Osteoblast (primary cell): ENCODE measurements at places on chromosomes 16 and 17. TPM values are rescaled to one million over a fixed set of nuclear protein-coding genes. Genes with fewer than 3 reads are reported as not detected.

The TBX6 gene
- 0.29 and 0.36 TPM in 2 replicates for total RNA-seq

The CALB2 gene
- total RNA-seq: 1.1 and 2.4 TPM in 2 replicates

The GUCY2D gene
- total RNA-seq: not detected in 2 replicates

The MYL11 gene
- total RNA-seq: not detected in 2 replicates

The HNF1B gene
- not detected in 2 replicates for total RNA-seq

The FAM83G gene
- 9.1 and 11.6 TPM in 2 replicates for total RNA-seq

The NSRP1 gene
- 11.2 and 12.7 TPM in 2 replicates for total RNA-seq

The ASPHD1 gene
- total RNA-seq: 0.88 and 1.8 TPM in 2 replicates

DNA sequence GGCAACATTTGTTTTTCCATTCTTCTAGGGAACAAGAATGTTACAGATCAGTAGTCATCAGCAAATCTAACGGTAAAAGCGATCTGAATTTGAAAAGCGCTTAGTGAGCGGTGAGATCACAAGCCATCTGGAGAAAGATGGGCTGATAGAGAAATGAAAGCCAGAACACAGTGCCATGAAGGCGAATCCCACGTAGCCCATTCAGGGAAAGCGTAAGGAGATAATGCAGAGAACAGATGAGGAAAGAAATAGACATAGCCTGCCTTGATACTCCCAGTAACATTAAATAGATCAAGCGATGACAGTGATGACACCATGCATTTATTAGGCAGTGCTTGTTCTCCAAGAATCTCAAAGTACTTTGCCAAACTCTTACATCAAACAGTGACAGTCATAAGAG is 183.1 kb upstream of the PSMD7 start:
- no peak for DNase-seq

DNA sequence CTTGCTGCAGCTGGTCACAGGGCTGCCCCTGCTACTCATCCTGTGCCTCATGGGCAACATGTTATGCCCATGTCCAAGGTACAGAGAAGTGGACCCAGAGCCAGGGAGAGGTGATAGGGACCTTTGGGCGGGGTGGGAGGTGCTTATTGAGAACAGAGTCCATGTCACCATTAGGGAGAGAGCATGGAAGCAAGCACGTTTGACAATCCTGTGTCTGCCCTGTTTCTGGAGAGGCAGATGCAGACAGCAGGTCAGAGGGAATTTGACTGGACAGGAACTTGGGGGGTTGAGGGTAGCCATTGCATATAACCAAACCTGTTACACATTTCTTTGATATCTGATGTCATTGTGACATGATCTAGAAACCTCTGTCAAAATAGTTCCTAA is 14.3 kb upstream of the ARL4D start:
- peak; percentile 63 for DNase-seq

DNA sequence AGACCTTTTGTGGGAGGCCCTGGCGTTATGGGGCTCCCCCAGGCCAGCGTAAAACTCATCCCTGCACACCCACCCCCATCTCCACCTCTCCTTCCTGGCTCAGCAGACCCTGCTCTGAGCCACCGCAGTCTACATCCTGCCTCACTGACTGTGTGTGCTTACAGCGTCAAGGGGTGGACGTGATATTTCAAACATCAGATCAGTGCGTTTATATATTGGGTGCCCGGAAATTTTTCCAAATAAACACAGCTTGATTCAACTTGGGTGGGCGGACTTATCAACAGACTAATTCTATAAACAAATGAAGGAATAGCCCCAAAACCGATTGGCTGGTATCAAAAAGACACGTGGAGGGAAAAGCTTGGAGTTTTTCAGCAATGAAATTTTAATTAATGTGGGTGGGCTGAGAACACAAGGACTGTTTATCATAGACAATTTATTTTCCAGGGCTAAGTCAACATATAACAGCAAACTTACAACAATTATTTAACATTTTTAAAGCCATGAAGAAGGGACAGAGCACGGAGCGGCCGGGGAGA is at the start of gene FOXL1:
TSS of gene FOXL1 (plus strand) at position 489 of the 539 bp plus-strand sequence. CDS start 175 bp downstream, outside the sequence.
- DNase-seq: peak; percentile 30

DNA sequence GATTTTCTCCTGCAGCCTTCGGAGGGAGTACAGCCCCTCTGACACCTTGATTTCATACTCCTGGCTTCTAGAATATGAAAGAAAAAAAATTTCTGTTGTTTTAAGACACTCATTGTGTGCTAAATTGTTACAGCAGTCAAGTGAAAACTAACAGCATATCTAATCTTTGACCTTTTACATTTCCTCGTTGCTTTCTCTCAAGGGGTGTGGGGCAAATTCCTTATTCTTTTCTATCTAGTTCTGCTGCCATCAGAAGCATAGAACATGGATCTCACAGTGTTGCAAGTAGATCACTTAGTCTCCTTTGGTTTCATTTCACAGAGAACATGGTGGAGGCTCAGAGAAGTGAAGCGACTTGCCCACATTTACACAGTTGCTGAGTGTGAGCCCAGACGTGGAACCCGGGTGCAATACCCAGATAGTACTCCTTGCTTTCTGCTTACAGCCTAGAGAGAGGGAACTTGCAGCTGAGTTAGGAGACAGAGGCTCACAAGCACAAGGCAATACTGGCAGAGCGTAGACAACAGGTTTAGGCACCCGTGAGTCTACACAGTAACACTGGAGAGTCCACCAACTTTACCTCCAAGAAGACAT is 28.7 kb upstream of the MMD start:
- no peak for DNase-seq

DNA sequence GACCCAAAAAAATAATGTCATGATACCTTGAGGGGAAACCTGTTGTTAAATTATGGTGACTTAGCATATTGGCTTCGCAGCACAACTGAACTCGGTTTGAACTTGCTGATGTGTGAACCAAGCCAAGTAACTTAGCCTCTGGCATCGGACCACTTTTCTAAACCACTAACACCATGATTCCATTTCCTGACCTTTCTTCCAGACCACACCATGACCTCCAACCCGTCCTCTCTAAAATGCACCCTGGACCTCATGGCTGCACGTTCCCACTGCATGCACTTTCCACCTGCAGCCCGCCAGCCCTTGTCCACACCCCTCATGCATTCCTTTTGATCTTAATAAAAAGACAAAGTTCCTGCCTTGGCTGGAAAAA is 29.3 kb downstream of the DYNLRB2 start:
- DNase-seq: no peak

- DNase-seq: peak; percentile 99
Measured at GRCh38 chr17:38752308-38753070, at the start of gene PSMB3. Gene PSMB3 (plus strand): TSS chr17:38752741. CDS start chr17:38752827, 86 bp downstream.

DNA sequence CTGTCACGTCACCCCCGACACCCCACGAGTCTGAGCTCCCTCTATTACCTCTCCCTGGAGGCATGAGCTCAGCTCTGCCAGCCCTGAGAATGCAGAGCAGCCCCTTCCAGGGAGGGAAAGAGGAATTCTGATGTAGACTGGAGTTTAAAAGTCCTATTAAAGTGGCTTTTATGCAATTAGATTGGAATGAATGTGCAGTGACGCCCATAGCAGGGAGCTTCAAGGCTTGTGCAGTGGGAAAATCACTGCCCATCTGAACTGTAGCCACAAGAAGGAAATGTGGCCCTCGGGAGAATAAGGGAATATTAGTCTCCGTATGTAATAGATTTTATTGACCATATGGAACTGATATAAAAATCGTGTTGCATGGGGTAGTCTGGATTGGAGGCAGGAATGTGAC is 66.9 kb downstream of the ZNF423 start:
- DNase-seq: peak; percentile 72

DNA sequence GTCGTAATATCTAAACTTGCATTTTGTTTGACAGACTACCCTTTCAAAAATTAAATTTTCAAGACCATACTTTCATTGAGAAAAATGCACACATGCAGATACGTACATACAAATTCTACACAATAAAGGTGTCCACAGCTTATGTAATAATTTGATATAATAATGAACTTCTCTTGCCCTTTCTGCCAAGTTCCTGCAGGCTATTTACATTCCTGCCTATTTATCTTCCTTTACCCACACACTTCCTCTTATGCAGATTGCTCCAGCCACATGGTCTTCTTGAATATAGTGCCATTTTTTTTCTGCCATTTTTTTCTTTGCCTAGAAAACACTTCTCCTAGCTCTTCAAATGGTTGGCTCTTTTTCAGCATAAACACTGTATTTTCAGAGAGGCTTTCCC is 826.9 kb upstream of the CDH8 start:
- DNase-seq: no peak

- peak; percentile 89 for DNase-seq
Measured at GRCh38 chr17:72392056-72393010, 271.5 kb downstream of the SOX9 start.

- peak; percentile 82 for DNase-seq
Measured at GRCh38 chr16:87056551-87056950, 260.6 kb downstream of the C16orf95 start.

GRCh38 chr16:65689726-65690125 is 567.9 kb upstream of the CDH11 start:
- DNase-seq: no peak

DNA sequence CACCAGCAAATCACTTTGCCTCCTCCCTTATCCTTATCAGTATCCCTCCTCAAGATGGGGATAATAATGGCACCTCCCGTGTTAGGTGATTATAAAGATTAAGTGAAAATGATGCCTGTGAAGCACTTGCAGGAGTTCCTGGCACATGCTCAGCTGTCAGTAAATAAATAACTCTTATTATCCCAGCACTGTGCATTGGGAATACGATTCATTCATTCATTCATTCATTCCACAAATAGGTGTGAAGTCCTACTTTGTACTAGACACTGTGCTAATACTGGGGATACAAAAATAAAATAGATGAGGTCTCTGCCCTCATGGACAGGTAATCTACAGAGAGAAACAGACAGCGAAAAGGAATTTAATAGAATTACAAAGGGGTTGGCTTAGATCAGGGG is 2.0 kb downstream of the XYLT2 start:
- DNase-seq: no peak

- no peak for DNase-seq
Measured at GRCh38 chr16:23279721-23280153, 22.4 kb upstream of the SCNN1B start.

- peak; percentile 92 for DNase-seq
Measured at GRCh38 chr17:18182978-18183333, 672 bp upstream of the ALKBH5 start.

DNA sequence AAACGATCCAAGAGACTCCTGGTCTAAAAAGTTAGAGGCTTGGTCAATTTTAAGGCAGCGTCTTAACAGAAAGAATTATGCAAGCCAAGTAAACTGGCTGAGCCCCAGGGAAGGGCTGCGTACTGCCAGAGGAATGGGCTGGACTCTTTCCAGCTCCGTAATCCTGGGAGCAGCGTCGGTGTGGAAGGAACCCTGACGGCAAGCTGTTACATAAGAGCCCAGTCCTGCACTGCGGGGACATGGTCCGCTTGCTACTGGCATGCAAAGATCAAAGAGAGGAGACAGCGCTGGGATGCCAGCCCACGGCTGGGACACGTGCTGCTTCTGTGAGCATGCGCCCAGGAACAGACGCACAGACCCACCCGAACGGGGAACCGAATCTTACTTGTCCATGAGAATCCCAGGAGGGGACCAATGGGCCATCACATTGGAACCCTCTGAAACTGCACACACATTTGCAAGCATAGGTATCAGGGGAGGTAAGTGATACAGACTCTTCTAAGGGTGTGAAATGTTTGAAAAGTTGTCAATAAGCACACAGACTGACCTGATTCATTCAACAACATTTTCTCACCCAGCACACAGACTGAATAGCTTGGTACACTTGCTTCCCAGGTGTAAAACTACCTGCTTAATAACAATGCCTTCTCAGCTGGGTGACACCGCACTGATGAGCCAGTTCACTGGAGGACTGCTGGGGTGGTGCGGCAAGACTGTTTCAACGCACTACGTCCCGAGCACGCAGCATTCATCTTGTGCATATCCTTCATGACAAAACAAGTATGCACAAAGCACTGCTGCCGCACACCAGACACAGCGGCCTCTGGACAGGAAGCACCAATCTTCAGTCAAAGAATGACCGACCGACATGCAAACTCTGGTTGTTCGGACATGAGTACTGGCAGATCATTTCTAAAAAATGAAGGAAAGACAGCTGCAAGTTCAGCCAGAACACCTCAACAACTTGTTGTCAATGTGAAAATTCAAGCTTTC is 94.9 kb downstream of the ANKRD11 start:
- DNase-seq: peak; percentile 99

GRCh38 chr17:82740906-82741759 is 5.7 kb downstream of the FN3K start:
- DNase-seq: no peak

GRCh38 chr17:67008101-67008500 is 36.3 kb upstream of the CACNG1 start:
- no peak for DNase-seq

DNA sequence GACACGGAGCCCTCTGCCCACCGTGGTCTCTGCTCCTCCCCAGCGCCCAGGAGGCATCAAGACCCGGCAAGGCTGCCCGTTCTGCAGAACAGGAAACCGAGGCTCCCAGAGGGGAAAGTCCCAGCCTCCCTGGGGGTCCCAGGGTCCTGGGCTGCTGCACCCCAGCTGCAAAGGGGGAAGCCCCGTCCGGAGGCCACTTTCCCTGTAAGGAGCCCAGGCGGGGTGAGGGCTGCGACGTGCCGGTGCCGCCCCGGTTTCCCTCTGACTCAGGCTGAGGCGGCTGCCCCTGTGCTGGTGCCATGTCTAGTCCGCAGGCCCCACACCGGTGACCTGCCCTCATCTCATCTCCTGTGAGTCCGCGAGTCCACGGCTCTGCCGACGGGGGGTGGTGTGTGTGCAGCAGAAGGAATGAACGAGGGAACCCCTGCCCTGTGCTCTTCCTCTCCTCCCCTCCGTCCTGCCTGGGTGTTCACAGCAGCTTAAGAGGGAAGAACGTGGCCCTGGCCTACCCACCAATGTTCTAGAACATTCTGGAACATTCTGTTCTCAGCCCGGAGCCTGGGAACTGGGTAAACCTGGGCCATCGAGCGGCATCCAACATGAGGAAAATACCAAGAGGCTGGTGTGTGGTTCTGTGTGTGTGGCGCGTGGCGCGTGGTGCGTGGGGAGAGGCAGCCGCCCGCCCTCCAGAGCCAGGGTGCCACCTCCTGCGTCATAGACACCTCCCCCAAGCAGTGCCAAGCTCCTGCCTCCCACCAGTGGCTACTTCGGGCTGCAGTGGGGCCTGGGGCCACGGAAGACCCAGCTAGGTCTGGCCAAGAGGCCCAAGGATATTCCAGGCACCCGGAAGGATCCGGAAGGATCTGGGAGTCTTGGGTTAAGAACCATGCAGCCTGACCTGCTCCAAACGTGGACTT is 7.0 kb upstream of the CBFA2T3 start:
- no peak for DNase-seq

- DNase-seq: no peak
Measured at GRCh38 chr17:52465407-52465806, 306.9 kb upstream of the CA10 start.

GRCh38 chr16:56849690-56850680 is 15.0 kb upstream of the SLC12A3 start:
- no peak for DNase-seq

DNA sequence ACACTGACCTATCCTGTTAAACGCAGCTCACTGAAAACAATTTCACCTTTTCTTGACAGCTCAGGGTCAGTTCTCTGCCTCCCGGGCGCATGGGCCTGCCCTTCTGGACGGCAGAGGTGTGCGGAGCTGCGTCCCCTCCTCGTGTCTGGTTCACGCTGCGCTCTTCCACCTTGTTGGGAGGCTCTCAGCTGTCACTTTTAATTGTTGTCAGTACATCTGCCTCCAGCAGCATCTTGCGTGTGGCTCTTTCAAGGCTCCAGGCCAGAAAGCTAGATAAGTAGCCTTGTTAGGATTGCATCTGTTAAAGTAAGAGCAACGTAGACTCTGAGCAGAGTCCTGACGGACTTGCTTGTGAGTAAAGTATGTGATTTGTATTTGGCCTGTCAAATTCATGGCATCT is 59.4 kb downstream of the MGAT5B start:
- DNase-seq: peak; percentile 58

GRCh38 chr17:8041979-8042378 is 3.1 kb downstream of the ALOX15B start:
- DNase-seq: no peak
